ENCODE measurements at places on chromosomes 6 and 20.

DNA sequence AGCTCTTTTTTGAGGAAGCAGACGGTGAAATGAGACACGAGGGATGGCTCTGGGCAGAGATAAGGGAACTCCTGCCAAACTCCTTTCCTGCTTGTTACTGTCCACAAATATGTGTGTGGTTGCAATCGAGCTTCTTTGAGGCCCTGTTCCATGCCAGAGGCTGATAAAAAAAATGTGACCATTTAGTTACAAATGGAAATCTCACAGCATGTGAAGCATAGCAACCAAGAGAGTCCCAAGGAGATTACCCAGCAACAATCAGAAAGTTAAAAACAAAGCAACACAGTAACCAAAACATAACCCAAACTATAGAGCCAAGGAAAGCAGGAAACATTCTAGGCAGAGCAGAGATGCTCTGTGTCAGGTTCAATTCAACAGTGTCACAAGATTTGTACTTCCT lies 35.4 kb upstream of the HMGN3 start:
- peak; percentile 47 for DNase-seq

DNA sequence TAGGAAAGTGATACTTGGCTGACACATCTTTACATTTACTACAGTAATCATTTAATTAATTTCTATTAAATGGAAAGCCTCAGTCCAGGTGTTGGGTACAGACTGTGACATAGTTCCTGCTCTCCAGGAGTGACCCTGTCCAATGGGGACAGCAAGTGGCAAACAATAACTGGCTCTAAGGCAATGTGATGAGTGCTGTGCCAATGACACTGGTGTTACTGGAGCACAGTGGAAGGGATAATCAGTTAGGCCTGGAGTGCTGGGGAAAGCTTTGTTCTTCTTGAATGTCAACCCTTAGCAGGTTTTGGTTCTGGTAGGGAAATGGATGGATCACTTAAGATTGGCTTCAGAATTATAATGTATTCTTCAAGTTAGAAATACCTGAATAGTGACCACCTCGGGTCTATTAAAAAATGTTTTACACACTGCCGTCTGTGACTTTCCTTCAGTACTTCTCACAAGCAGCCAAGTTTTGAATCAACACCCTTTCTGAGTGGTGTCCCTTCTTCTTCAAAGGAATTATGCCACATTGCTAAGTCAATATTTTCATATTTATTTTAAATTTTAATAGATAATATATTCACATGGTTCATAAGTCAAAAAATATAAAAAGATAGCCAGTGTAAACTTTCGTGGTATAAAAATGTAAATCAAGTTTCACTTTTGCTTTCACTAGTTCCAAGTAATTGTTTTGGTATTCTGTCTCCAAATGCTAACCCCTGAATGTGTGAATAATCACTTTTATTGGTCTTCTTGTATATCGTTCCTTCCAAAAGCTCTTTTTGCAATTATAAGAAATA lies 9.6 kb downstream of the CMTR1 start:
- no peak for DNase-seq

- no peak for DNase-seq
Measured at GRCh38 chr6:116422238-116422637, 38.9 kb upstream of the CALHM6 start.

DNA sequence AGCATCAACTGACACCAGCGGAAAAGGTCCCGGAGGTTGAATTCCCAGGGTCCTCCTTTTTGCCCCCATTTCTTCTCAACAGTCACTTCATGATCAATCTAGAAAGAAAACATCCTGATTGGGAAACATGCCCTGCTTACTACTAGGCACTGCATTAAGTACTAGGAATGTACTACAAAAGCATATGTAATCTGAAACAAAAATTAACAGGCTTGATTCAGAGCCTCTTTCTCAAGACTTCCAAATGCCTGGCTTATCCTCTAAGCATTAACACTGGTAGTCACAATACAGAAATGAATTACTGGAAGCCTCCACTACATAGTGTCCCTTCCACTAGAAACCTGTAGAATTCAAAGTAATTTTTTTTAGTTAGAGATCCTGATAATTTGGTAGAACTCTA lies 84.5 kb upstream of the LYRM2 start:
- DNase-seq: no peak

- peak; percentile 37 for DNase-seq
Measured at GRCh38 chr6:25942561-25943147, 12.2 kb upstream of the SLC17A2 start.

- DNase-seq: no peak
Measured at GRCh38 chr20:43972051-43972450, 57.4 kb downstream of the TOX2 start.

GRCh38 chr20:53370345-53370961 lies 223.2 kb downstream of the ZNF217 start:
- no peak for DNase-seq

Data from HT1080 (cell line).